Stimulated activated CD4-positive, alpha-beta T cell treated with anti-CD3 and anti-CD28 coated beads, Interleukin-4, amount 100 ng/mL, for 4 hours (primary cell): ENCODE measurements at places on chromosomes 4 and X.

DNA sequence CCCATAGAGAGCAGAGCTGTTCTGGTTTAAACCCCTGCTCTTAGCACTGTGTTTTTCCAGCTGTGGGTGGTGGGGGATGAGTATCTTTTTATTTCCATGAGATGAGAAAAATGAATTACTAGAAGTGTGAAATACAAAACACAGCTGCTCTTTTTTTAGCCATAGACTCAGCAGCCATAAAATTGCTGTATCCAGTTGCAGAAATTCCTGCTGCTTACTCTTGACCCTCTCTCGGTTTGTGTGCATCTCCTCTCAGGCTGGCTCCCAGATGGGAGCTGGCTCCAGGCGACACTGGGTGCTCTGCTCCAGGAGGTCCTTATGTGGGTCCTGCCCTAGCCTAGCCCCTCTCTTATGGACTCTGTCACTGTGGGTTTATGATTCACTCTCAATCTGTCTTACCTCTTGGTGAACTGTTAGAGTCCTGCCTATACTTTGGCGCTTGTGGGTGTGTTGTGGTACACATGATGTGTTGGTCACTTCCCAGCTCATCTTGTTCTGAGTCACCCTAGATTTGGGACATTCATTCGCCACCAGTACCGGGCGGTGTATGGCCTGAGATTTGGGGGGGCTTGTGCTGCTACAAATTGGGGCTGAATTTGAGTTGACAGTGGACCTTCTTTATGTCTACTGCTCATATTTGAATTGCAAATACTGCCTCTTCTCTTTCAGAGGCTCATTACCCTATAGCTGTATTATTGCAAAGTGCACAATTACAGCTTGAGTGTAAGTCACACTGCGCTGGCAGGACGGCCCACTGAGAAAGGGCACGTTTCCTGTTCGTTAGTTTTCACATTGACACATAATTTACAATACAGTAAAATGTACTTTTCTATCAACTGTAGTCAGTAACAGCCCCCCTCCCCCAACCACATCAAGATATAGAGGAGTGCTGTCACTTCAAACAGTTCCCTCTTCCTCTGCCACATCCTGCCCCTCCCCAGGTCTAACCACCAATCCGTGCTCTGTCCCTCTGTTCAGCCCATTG lies 46.9 kb upstream of the MSANTD1 start:
- peak; percentile 27 for DNase-seq

DNA sequence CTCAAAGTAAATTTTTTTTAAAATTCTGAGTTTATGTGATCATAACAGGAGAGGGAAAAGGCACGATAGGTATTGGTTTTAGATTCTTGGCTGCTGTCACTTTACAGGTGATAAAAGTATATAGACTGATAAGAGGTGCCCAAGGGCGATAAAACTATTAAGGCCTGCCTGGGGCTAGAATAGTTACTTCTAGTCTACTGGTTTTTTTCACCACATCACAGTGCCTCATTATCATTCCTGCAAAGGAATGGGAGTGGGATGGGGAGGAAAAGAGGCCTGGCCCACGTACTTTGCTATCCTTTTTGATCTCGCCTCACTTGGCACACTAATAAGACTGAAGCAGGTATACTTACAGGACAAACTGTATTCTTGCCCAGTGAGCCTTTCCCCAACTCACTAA lies 46.6 kb downstream of the CXorf58 start:
- DNase-seq = no peak

- no peak for DNase-seq
Measured at GRCh38 chrX:47587906-47588735, 5.9 kb downstream of the TIMP1 start.

DNA sequence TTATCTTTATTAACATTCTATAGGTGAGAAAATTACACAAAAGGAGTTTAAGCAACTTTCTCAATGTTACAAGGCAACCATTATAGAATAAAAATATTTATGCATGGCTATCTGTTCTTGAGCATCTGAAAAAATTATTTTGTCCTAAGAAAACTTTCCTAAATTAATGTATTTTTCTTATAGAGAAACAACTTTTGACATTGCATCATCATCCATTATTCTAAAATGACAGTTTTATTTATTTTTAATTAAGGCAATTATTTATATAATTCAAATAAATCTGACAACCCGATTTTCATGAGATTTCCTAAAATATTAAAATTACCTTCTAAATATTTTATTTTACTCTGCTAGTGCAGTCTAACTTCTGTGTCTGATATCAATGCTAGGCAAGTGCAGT lies 4.8 kb downstream of the BTC start:
- no peak for DNase-seq

DNA sequence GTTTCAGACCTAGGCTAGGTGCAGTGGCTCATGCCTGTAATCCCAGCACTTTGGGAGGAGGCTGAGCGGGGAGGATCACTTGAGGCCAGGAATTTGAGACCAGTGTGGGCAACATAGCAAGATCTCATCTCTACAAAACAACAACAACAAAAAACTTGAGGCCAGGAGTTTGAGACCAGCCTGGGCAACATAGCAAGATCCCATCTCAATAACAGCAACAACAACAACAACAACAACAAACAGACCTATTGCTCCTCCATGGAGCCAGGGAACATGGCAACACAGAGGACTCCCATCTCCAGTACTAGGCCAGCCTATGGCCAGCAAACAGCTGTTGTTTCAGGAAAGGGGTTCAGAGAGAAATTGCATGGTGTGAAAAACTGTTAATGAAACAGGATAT lies 43.4 kb downstream of the SLC16A2 start:
- no peak for DNase-seq

DNA sequence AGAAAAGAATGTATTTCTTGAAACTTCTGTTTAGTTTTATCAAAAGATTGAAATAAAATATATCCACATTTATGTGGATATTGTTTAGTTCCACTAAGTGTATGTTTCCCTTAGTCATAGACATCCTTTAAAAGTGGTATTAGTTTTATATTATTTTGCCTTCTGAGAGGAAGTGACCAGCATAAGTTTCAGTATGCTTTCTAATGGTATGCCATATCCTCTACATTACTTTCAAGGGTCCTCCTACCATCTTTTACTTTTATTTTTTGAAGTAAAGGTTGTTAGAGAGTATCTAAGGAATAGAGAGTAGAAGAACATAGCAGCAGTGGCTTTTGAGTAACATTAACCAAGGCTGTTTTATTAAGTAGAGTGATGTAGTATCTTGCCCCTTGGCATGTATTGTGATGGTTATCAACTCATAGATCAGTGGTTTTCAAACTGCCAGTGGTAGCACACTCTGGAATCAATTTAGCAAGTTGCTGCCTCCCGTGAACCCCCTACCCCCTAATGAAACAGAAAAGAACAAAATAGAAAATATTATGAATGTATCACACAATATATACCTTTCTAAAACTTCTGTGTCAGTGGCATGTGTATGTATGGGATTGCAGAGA lies 44.8 kb downstream of the RBPJ start:
- DNase-seq = no peak
